ENCODE measurements at places on chromosomes 7 and 10.

- DNase-seq = no peak
Observed at GRCh38 chr10:12980102-12980661, 21.3 kb downstream of the CCDC3 start.

DNA sequence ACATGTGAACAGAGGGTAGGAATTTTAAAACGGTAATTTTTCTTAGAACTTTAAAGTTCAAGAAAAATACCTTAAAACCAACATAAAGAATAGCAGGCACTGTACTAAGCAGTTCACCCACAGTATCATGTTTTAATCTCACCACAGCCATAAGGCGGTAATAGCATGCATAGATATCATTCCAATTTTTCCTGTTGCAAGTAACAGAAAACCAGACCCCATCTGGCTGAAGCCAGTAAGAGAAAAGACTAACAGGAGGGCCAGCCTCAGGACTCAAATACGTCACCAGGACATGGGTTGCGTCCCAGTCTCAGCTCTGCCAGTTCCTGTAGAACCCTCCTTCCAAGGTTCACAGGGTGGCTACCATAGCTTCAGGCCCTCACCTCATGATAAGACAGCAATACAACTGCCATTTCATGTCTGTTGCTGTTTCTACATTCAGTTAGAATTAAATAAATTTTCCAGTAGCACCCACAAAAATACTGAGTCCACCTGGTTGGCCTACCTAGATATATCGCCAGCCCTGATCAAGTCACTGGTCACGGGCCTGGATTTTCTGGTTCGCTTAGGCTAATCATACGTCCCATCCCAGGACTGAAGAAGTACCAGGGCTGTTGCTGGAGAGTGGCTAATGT, 2.0 kb upstream of the RNF32 start:
- no peak for DNase-seq

DNA sequence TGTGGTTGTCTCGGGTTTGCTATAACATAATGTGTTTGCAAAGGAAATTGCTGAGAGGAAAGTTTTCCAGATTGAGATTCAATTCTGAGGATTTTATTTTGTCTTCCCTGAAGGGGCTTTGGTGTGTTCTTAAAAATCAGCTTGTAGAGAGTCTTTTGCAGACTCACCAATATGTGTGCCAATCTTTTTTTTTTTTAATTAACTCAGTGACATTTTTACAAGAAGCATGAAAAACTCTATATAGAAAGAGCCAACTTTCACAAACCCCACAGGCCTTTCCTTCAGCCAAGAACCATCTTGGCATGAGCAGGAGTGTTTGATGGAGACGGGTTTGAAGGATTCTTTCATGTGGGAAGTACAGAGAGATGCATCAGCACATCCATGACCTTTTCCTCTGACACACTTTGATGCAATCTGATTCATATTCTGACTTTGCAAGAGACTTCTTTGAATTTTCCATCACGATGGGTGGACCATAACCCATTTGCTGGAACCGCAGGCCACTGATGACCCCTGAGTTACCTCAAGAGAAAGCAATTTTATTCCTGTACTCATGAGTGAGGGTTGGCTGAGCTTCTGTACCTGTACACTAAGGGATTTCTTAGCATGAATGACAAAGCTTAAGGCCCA, 892.6 kb downstream of the XPNPEP1 start:
- no peak for DNase-seq

- no peak for DNase-seq
Observed at GRCh38 chr10:11146402-11147171, 128.9 kb downstream of the CELF2 start.

- DNase-seq = no peak
Observed at GRCh38 chr10:20215547-20216152, 399.4 kb downstream of the PLXDC2 start.

DNA sequence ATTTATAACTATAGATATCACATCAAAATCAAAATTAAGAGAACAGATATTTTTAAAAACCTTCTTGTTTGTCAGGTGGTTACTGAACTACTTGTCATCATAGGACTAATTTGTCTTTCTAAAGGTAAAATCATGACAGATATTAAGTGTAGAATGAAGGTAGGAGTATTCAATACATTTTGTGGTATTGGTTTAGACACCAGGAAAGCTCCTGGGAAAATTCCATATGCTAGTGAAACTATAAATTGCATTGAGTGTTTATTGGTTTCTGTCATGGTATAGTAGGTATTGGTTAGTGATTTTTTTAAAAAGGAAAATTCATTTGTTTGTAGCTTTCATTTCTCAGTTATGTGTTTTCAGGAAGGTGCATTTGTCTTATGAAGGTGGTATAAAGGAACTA, 132.7 kb downstream of the KCND2 start:
- DNase-seq = no peak

Data from midbrain (tissue), 1 donor.